ENCODE measurements at places on chromosomes 2 and 18. TPM values are rescaled to one million over a fixed set of nuclear protein-coding genes. Genes with fewer than 3 reads are reported as not detected.

DNA sequence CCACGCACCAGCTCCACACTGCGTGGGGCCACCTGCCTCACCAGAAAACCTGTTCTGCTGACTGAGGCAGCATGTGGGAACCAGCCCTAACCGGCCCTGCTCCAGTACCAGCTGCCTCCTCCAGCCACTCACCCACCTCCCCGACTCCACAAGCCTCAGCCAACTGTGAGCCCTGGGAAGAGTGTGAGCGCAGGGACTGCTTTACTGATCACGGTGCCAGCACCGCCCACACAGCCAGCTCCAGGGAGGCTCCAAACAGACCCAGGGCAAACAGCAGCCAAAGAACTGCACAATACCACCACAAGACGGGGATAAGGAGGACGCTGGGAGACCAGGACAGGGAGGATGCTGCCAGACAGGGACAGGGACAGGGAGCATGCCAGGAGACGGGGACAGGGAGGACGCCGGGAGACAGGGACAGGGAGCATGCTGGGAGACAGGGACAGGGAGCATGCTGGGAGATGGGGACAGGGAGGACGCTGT is 28.4 kb downstream of the EIPR1 start:
- no peak overlapping the region for H3K27ac ChIP-seq
- H3K27me3 ChIP-seq = no peaks in the 10 kb centered on the region
- peaks cover 17% of the 10 kb centered on the region for H3K36me3 ChIP-seq
- DNase-seq = no peak
- H3K4me1 ChIP-seq = no peaks in the 10 kb centered on the region

DNA sequence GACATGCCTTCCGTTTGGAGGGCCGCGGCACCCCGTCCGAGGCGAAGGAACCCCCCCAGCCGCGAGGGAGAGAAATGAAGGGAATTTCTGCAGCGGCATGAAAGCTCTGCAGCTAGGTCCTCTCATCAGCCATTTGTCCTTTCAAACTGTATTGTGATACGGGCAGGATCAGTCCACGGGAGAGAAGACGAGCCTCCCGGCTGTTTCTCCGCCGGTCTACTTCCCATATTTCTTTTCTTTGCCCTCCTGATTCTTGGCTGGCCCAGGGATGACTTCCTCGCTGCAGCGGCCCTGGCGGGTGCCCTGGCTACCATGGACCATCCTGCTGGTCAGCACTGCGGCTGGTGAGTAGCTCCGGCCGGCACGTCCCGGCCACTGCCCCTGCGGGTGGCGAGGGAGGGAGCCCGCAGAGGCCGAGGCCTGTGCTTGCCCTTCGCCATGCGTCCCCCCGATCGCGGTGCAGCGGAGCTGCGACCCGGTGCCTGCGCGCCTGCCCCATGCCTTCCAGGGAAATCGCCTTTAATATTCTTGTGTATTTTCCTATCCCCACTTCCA is 1.2 kb downstream of the BMPR2 start:
- peak overlapping the region; percentile 90 for H3K27ac ChIP-seq
- H3K36me3 ChIP-seq = no peaks in the 10 kb centered on the region
- peak; percentile 62 for DNase-seq
- H3K27me3 ChIP-seq = no peaks in the 10 kb centered on the region

DNA sequence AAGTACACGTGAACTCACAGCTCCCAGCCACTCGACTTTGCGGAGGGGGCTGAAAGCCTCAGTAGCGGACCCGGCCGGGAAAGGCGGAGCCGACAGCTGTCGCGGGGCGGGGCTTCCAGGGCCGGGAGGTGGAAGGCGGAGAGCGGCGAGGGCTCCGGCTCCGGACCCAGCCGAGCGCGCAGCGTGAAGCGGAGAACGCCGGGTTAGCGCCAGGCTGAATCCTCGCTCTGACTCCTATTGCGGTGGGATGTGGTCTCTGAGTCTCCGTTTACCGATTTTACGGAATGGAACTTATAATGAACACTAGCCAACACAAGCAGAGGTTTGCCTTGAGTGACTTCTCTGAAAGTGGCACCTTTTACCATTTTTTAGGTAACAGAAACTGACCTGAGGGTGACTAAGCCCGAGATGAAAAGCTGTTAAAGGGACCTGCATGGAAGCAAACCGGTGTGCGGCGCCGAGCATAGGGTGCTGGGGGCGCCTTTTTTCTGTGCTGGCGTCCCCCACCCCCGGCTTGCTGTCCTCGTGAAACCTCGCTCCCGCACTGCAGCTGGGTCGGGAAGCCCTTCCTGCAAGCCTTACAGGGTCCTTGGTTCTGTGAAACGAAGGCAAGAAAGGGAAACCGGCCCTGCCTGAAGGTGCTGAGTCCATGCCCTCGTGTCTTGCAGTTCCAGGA is 72.9 kb downstream of the EN1 start:
- peaks cover 43% of the 10 kb centered on the region for H3K27me3 ChIP-seq
- H3K4me3 ChIP-seq = peak overlapping the region; percentile 46
- peaks cover 5% of the 10 kb centered on the region for H3K4me1 ChIP-seq
- peak; percentile 50 for DNase-seq

DNA sequence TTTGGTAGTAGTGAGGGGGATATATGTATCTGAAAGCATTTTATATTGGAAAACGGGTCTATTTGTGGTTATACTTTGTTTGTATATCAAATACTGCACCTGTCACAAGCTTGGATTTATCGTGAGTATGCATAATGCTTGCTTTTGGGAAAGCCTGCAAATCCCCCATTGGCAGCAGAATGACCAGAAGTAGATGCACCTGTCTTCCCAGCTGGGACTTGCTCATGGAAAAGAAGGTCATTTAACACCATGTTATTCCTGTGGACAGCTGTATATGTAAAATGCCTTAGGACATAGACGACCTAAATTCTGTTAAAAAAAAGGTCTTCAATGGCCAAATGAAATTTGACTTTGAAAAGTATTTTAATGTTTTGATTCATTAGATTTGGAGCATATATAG is 599.4 kb downstream of the XIRP2 start:
- no peak overlapping the region for H3K27ac ChIP-seq
- H3K36me3 ChIP-seq = no peaks in the 10 kb centered on the region
- H3K27me3 ChIP-seq = no peaks in the 10 kb centered on the region
- no peak overlapping the region for H3K4me3 ChIP-seq
- no peak for DNase-seq

- H3K4me1 ChIP-seq = no peaks in the 10 kb centered on the region
- H3K36me3 ChIP-seq = no peaks in the 10 kb centered on the region
Measured at GRCh38 chr18:51330148-51330547, 132.7 kb upstream of the MEX3C start.

DNA sequence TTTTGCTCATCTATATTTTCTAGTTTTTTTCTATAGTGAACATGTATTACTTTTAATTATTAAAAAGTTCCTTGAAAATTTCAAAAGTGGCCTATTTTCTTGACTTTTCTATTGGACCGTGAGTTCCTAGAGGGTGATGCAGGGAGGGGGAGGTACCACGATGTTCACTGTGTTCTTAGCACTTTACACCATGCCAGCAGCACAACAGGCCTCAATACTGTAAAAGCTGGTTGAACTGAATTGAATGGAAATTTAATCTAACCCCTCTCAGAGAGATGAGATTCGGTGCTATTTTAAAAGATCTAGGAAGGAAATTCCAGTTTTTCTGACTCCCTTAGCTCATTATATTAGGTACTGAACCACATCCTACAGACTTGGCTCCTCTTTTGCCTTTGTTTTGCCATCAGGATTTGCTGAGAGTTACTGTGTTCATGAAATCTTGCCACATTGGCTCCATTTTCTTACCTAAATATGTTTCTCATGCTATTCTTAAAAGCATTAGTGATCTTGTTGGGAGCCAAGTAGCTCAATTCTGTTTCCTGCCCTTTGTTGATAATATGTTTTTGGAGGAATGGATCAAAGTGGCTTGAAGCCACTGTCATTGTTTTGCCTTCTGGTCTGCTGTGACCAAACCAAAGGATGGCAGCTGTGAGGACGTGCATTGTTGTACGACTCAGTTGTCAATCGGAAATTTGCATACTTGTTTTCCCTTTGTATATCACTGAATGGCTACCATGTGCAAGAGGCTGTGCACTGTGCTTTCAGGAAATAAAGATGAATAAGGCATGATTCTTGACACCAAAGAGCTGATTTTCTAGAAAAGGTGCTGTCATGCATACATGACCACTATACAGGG is 25.3 kb downstream of the MYO1B start:
- no peak for DNase-seq
- no peak overlapping the region for H3K4me3 ChIP-seq
- no peaks in the 10 kb centered on the region for H3K36me3 ChIP-seq
- no peak overlapping the region for H3K27ac ChIP-seq
- H3K27me3 ChIP-seq = no peaks in the 10 kb centered on the region

GRCh38 chr2:189851174-189851826 is 67.0 kb downstream of the PMS1 start:
- no peaks in the 10 kb centered on the region for H3K27me3 ChIP-seq
- H3K27ac ChIP-seq = no peak overlapping the region
- peaks cover 57% of the 10 kb centered on the region for H3K36me3 ChIP-seq
- no peak overlapping the region for H3K4me3 ChIP-seq
- H3K4me1 ChIP-seq = no peaks in the 10 kb centered on the region
- no peak for DNase-seq

DNA sequence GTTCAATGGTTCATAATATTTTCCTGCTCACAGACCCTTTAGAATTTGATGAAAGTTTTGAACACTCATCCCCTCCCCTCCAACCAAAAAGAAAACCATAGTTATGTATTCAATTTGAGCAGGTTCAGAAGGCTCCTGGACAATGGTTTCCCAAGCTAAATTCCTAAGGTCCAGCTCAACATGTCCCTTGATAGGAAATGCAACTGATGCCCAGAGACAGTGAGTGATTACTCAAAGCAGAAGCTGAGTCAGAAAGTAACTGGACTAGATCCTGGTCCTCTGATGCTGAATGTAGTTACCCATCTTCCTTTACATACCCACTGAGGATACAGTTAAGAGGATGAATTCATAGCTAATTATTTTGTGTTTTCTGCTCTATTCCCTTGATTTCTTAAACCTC is 218.9 kb upstream of the NCKAP5 start:
- H3K36me3 ChIP-seq = no peaks in the 10 kb centered on the region
- no peaks in the 10 kb centered on the region for H3K27me3 ChIP-seq
- no peaks in the 10 kb centered on the region for H3K4me1 ChIP-seq
- no peak overlapping the region for H3K4me3 ChIP-seq
- H3K27ac ChIP-seq = no peak overlapping the region

DNA sequence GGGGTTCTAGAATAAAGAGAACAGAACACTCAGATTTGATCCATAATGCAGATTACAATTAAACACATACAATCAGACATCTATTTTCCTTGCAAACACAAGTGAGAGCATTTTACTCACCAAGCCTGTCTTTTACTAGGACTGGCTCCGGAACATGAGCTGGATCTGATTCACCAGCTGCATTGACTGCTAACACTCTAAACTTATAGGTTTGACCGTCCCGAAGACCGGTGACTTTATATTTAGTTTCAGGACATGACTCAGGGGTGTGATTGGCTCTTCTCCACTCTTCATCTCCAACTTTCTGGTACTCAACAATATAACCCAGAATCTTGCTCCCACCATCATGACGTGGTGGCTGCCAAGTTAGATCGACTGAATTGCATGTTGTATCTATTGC is 112.4 kb downstream of the PLEKHA3 start:
- no peaks in the 10 kb centered on the region for H3K4me1 ChIP-seq
- H3K27me3 ChIP-seq = no peaks in the 10 kb centered on the region
- peaks cover 49% of the 10 kb centered on the region for H3K36me3 ChIP-seq
- DNase-seq = no peak
- H3K27ac ChIP-seq = no peak overlapping the region

DNA sequence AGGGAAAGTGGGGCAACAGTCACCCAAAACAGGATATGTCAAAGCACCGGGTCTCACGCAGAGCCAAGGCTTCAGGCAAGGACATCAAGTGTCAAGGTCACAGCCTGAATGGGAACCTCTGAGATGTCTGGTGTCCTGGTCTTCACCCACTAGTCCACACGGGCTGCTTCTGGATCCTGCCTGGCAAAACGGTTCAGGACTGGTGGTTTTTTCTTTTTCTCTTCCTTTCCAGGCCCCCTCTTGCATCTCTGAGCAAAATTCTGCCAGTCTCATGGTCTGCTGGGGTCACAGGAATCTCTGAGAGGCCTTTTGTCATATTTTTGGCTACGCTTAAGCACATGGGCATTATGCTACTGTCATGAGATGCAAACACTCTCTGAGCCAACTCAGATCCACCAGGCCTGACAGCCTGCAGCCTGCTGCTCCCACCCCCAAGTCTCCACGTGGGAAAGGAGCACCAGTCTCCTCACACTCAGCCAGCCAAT is 518.2 kb upstream of the ZEB2 start:
- H3K4me1 ChIP-seq = no peaks in the 10 kb centered on the region
- DNase-seq = no peak
- no peak overlapping the region for H3K27ac ChIP-seq
- no peak overlapping the region for H3K4me3 ChIP-seq
- no peaks in the 10 kb centered on the region for H3K36me3 ChIP-seq

DNA sequence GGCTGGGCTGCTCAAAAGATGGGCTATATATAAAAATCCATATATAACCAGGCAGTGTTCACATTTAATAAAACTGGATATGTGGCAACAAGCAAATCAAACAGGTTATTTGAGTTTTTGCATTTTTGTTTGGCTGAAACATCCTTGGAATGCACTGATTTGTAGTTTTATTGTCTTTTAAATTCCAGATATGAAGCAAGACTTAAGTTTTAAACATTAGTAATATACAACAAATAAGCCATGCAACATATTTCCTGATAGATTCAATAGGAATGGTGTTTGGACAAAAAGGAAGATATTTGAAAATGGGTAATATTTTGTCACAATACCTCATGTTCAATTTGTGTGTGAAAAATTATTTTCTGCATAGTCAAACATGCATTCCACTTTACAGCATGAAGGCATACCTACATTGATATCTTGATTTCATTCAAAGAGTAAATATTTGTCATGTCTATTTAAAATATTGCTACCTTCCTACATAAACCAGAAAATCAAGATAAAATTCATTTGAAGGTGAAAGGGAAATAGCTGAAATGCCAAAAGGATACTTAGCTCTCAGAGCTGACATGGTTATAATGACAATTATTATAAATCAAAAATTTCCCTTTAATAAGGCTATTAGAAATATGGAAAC is 132.3 kb upstream of the NETO1 start:
- H3K36me3 ChIP-seq = no peaks in the 10 kb centered on the region
- no peaks in the 10 kb centered on the region for H3K4me1 ChIP-seq
- no peaks in the 10 kb centered on the region for H3K27me3 ChIP-seq
- DNase-seq = no peak

GRCh38 chr2:101175991-101176390 is 24.8 kb upstream of the TBC1D8 start:
- no peaks in the 10 kb centered on the region for H3K27me3 ChIP-seq
- DNase-seq = no peak
- H3K27ac ChIP-seq = no peak overlapping the region
- H3K4me3 ChIP-seq = no peak overlapping the region

- H3K27me3 ChIP-seq = no peaks in the 10 kb centered on the region
- H3K4me3 ChIP-seq = no peak overlapping the region
- H3K4me1 ChIP-seq = no peaks in the 10 kb centered on the region
- no peak for DNase-seq
- no peak overlapping the region for H3K27ac ChIP-seq
Measured at GRCh38 chr18:40037356-40037755, 1917.7 kb upstream of the PIK3C3 start.

Gene DNAJC5G
- total RNA-seq = not detected

Gene VPS54
- 26.7 TPM for total RNA-seq

Gene RGPD5
- total RNA-seq = 84.4 TPM

Gene DNAJC10
- 76.2 TPM for total RNA-seq

Gene GREB1L
- total RNA-seq = 0.74 TPM

Gene ANKRD29
- 56.5 TPM for total RNA-seq
